ENCODE measurements at places on chromosomes 6 and 20.

- DNase-seq: no peak
Measured at GRCh38 chr6:108714766-108715414, 133.3 kb upstream of the ARMC2 start.

DNA sequence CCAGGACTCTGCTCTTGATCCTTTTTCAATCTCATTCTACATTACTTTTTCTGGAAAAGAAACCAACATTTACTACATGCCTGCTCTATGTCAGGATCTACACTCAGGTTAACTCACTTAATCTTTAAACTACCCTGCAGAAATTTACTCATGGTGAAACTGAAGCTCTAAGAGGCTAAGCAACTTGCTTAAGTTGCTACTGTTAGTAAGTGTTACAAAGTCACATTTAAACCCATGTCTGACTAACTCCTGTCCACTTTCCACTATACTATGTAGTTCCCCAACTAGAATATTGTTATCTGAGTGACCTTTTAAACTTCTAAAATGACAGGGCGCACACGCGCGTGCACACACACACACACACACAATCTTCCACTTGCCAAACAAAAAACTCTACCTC lies 5.0 kb downstream of the CEP162 start:
- no peak for DNase-seq

DNA sequence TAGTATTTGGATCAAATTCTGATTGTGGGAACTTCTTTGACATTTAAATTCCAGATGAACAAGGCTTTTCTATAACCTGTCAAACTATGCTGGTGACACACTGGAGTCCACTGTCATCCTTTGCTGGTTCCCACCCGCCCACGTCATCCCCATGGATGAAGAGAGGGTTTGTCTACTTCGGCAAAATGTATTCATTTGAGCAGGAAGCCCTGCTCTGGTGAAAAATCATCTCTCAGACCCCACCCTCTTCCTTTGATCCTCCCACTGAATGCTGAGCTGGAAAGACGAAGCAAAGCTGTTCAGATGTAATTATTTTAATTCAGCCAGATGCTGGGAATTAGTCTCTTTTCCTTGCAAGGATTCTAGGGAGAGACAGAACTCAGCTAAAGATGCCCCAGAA lies 50.5 kb downstream of the CPNE5 start:
- peak; percentile 28 for DNase-seq

DNA sequence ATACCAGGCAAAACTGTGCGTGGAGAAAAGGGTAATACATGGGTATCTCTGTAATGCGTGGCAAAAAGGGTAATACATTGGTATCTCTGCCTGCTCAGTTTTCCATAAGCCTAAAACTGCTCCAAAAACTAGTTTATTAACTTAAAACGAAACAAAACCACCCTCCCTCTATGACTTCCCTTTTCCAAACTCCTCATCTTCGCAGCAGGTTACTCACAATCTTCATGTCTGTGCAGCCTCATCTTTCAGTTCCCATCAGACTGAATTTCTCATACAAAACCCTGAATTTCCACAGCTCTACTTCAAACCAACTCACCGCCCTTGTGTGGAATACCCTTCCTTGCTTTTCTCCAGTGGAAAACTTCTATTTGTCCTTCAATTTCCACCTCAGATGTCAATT lies 199.4 kb downstream of the PHACTR1 start:
- no peak for DNase-seq

DNA sequence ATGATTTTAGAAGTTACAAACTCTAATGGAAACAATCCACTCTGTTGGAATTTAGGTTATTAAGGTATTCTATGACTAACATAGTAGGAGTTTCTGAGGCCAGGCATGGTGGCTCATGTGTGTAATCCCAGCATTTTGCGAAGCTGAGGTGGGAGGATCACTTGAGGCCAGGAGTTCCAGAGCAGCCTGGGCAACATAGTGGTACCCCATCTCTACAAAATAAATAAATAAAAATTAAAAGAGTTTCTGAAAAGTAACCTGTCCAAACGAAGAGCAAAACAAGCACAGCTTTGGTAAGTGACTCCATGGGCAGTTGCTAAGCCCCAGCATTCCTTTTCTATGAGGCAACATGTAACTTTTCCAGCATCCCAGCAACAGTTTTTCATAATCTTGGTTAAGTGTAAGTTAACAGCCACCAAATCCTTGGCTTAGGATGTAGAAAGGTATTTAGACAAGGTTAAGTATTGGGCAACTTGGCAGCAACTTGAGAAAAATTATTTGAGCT lies 86.3 kb downstream of the SOX4 start:
- no peak for DNase-seq

GRCh38 chr6:49252901-49253300 lies 210.2 kb downstream of the MMUT start:
- DNase-seq: no peak

- DNase-seq: no peak
Measured at GRCh38 chr6:44262467-44263353, 2.6 kb downstream of the NFKBIE start.

GRCh38 chr6:25698631-25699030 lies 46.6 kb downstream of the SCGN start:
- DNase-seq: no peak

- no peak for DNase-seq
Measured at GRCh38 chr6:55836945-55837344, 38.4 kb downstream of the BMP5 start.

- no peak for DNase-seq
Measured at GRCh38 chr6:134414793-134415192, 96.9 kb upstream of the SGK1 start.

DNA sequence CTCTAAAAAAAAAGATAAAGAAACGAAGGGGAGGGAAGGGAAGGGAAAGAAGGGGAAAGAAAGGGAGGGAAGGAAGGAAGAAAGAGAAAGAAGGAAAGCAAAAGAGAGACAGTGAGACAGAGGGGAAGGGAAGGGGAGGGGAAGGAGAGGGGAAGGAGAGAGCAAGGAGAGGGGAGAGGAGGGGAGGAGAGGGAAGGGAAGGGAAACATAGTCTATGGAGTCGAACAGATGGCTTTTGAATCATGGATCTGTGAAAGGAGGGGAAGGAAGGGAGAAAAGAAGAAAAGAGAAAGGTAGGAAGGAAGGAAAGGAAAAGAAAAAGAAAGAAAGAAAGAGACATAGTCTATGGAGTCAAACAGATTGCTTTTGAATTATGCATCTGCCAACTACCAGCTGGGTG lies 16.7 kb upstream of the NCOA6 start:
- DNase-seq: no peak

DNA sequence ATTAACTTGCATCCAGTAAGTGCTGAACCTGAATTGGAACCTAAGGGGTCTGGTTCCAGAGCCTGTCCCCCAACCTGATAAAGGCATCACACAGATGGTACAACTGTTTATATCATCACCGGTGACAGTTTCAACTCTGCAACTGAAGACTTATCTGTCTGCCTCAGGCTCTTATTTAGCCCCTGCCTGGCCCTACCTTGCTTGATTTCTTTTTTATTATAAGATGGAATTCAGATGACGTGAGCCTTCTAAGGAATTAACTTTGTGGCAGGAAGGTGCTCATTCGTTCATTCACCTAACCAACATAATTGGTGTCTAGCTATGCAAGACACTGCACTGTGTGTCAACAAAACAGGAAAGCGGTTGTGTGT lies 175.0 kb downstream of the BCAS1 start:
- DNase-seq: no peak

GRCh38 chr6:98925831-98926230 lies 21.9 kb downstream of the FBXL4 start:
- no peak for DNase-seq

DNA sequence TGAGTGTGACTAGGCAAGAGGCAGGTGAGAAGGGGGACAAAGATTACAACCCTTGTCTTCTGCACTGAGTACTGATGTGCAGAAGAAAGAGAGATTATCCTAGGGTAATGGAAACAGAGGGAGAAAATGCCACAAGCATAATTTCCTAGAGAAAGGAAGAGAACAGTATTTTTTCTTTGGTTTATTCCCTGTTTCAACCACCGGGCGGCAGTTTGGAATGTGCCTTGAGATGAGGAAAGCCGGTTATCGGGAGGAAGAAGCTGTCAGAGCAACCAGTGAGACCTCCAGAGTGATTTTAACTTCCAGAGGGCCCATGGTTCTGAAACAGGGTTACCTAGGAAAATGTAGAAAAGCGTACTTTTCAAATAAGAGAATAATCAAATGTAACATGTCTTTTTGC lies 121.4 kb downstream of the REV3L start:
- DNase-seq: no peak

DNA sequence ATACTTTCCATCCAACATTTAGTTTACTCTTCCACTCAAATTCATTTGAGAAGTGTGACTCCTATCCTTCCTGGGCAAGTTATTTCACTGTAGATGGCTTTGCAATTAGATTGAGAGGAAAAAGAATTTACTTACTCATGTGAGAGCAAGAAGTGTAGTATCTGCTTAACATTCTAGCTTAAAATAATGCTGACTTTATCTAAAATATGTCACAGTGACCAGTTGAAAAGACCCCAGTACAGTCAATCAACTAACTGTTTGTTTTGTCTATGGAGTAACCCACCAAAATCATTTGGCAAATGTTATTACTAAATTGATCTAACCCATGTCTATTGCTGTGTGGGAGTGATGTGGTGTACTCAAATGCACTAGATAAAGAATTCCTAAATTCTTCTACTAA lies 8.9 kb upstream of the TCF21 start:
- DNase-seq: no peak

GRCh38 chr6:117441824-117442264 lies 16.1 kb upstream of the ROS1 start:
- DNase-seq: no peak

DNA sequence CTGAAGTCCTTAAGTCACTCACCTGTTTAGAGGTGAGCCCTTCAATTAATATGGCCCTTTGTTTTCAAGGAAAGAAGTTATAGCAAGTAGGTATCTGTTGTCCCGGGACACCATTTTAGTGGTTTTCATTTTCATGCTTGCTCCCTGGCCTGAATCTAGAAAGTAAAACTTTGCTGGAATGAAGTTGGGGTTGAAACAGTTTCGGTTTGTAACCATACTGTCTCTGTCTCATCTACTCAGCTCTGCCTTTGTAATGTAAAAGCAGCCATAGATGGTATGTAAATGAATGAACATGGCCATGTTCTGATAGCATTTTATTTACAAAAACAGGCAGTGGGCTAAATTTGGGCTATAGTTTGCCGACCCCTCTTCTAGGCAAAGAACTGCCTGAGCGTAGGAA lies 64.9 kb upstream of the GNRH2 start:
- DNase-seq: no peak

GRCh38 chr20:2872459-2873009 lies 747 bp upstream of the PTPRA start:
- DNase-seq: peak; percentile 65

- DNase-seq: peak; percentile 33
Measured at GRCh38 chr20:856361-856775, 22.9 kb downstream of the FAM110A start.

- peak; percentile 24 for DNase-seq
Measured at GRCh38 chr6:13813621-13814175, 659 bp downstream of the MCUR1 start.

DNA sequence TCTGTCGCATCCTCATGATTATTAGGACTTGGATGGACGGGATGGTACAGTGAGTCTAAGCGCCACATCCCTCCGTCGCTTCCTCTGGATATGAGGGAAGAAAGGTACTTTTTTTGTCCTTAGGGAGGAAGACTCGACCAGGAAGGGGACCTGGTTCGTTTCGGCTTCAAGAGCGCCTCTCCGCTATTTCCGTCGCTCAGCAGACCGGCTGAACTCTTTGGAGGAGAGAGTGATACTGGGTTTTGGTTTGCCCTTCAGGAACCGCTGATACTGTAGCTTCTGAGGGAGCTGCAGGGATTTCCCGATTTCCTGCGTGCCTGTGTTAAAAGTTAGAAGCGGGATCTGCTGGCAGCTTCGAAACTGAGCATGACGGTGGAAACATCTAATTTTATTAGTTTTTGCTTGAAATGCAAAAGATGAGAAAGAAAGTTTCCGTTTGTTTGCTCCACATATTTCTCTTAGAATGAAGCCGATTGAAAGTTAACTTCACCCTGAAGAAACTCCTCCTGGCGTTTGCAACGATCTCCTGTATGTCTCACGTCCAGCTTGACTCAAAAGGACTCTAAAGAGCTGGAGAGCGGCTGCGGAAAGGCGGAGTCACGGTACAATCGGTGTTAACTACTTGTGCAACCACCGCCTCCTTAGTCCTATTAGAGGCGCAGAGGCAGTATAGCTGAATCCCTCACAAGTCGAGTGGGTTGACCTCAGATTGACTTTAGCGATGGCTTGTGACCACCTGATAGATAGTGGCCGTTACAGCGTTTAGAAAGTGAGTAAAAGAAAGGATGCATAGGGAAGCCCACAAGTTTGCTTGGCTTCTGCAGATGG lies 129.4 kb downstream of the TRIM27 start:
- DNase-seq: no peak
